ENCODE measurements at places on chromosomes 16 and 17.
A peak's percentile ranks its signal among the peaks of the same experiment; 100 is the strongest.

- peak; percentile 39 for DNase-seq
Observed at GRCh38 chr16:57720142-57720575, 15.4 kb upstream of the KATNB1 start.

GRCh38 chr16:11445486-11445885 is 100.2 kb downstream of the RMI2 start:
- no peak for DNase-seq

GRCh38 chr17:82184761-82185160 is 27.9 kb downstream of the CCDC57 start:
- no peak for DNase-seq

DNA sequence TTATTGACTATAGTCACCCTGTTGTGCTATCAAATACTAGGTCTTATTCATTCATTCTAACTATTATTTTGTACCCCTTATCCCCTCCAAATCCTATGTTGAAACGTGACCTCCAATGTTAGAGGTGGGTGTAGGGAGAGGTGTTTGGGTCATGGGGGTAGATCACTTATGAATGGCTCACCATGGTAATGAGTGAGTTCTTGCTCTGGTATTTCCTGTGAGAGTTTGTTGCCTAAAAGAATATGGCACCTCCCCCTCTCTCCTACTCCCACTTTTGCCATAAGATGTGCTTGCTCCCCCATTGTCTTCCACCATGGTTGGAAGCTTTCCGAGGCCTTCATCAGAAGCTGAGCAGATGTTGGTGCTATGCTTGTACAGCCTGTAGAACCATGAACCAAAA is 59.3 kb upstream of the BRD7 start:
- DNase-seq = no peak

DNA sequence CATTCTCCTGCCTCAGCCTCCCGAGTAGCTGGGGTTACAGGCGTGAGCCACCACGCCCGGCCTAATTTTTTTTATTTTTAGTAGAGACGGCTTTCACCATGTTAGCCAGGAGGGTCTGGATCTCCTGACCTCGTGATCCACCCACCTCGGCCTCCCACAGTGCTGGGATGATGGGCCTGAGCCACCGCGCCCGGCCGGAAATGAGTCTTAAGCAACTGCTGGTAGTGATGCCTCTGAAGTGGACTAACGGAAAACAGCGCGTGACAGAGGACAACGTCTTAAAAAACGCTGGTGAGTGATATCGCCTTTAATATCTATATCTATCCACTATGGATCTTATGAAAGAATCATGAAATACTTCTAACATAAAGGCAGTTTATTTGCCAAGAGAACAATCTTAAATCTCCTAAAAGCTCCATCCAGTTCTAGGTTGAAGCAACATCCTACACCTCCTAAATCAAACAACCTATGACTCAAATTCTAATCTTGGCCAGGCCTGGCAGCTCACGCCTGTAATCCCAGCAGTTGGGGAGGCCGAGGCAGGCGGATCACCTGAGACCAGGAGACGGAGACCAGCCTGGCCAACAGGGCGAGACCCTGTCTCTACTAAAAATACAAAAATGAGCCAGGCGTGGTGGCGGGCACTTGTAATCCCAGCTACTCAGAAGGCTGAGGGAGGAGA is 69.8 kb downstream of the NXN start:
- no peak for DNase-seq

GRCh38 chr16:85554114-85554888 is 58.8 kb upstream of the GSE1 start:
- peak; percentile 81 for DNase-seq

DNA sequence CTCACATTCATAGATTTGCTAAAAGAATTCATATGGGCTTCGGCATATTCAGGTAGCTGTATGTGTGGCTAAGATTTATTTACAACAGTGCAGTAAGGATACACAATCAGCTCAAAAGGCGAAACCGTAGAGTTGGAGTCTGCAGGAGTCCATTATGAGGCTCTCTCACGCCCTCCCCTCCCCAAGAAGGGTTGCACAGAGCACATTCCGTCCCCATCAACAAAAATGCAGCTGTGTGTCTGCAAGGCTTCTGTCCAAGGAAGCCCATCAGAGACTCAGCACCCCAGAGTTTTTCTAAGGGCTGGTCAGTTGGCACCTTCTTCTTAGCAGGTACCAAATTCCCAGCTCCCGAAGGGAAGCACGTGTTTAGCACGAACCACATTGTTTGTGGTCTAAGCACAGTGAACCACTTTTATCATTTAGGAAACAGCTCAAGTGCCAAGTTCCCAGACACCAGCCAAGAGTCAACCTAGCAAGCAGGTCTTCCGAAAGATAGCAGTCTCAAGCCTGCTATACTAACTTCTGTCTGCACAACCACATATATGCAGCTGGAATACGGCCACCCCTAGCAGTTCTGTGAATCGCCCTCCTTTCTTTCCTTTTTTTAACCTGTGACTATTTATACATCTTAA is 28.5 kb upstream of the MEAK7 start:
- DNase-seq = no peak

- DNase-seq = no peak
Observed at GRCh38 chr17:53499277-53499676, 323.4 kb upstream of the KIF2B start.
